Bronchial epithelial cell (primary cell): ENCODE measurements at places on chromosomes 2 and 18.
A peak's percentile ranks its signal among the peaks of the same experiment; 100 is the strongest.

GRCh38 chr2:64467096-64467843, 13.3 kb downstream of the LGALSL start:
- no peak for DNase-seq

DNA sequence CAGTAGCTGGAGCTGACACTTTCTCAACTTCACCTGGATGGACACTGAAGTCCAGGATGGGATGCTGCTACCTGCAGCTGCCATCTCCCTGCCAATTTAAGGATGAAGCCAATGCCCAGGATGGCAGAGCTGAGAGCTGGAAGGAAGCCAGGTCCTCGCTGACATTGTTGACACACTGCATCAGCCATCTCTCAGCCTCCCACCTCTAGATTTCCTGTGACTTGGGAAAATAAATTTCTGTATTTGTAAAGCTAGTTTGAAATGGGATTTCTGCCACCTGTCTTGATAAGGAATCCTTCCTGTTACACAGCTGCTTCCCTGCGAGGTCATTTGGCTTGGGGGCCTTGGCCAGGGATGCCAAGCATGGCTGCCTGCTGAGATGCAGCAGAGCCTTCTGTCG, 43.5 kb downstream of the KCTD1 start:
- DNase-seq: no peak

- DNase-seq: no peak
These were observed 82.5 kb downstream of the MGAT5 start for GRCh38 chr2:134336352-134336751.

GRCh38 chr2:48190230-48190629, 283.9 kb upstream of the FBXO11 start:
- DNase-seq: no peak

GRCh38 chr18:36589857-36590543, 238.8 kb downstream of the TPGS2 start:
- peak; percentile 70 for DNase-seq

GRCh38 chr18:13437796-13438506, 219.4 kb downstream of the LDLRAD4 start:
- no peak for DNase-seq

DNA sequence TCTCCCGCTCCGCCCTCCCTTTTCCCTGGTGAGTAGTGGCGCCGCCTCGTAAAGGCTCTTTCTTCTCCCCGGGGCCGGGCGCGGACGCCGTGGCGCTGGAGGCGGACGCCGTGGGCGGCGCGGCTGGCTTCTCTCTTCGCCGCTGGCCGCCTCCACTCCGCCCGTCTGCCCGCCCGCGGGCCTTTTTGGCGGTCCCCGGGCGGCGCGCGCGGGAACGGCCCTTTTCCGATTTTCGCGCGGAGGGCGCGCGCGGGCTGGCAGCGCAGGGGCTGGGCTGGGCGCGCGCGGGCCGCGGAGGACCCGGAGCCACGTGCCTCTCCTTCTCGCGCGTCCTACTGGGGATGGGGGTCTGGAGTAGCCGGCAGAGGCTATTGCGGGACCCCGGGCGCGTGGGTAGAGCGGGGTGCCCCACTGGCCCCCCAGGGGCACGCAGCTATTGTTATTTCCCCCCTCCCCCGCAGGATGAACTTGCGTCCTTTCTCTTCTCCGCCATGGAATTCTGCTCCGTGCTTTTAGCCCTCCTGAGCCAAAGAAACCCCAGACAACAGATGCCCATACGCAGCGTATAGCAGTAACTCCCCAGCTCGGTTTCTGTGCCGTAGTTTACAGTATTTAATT, 472 bp downstream of the SLC20A1 start:
- DNase-seq: no peak

GRCh38 chr2:226023383-226023782, 623.9 kb downstream of the NYAP2 start:
- no peak for DNase-seq

- no peak for DNase-seq
These were observed 52.9 kb upstream of the APCDD1 start for GRCh38 chr18:10401521-10401920.

DNA sequence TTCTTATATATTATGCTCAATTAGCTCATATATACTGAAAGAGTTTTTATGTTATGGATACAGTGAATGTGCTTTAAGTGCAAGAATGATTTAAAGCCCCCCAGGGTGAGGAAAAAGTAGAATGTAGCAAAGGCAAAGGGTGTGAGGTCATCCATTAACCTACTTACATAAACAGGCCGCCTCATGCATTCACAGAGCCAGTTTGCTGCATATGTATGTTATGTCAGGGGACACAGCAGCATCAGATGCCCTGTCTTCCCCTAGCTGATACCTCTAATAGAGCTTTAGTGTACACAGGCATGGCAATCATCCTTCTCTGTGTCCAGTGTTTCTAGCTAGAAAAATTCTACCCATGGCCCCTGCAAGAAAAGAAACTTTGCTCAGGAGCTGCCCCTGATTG, 187.8 kb upstream of the FSHR start:
- no peak for DNase-seq

DNA sequence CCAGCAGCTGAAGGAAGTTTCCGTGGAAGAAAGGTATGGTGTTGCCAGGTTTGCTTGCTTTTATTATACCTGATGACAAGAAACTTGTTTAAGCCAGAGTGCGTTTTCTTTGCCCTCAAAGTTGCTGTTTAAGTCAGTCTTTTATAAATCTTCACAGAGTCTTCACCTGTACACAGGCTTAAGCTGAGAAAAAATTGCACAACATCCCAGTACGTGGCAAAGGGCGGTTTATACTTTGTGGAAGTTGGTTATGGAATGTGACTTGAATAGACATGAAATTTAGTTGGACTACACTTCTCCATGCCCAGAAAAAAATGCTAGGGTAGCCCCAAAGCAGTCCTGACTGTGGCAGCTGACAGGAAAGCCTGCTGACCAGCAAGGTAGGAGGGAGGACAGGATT, 121.5 kb downstream of the RTN4 start:
- DNase-seq: peak; percentile 82

- peak; percentile 73 for DNase-seq
These were observed 101.6 kb upstream of the ITPRID2 start for GRCh38 chr2:181789827-181790448.

- no peak for DNase-seq
These were observed 32.0 kb upstream of the LOXHD1 start for GRCh38 chr18:46688853-46689525.

GRCh38 chr2:15563227-15564100, 2.3 kb upstream of the NBAS start:
- no peak for DNase-seq

GRCh38 chr2:100143286-100143685, 896 bp upstream of the AFF3 start:
- DNase-seq: no peak

DNA sequence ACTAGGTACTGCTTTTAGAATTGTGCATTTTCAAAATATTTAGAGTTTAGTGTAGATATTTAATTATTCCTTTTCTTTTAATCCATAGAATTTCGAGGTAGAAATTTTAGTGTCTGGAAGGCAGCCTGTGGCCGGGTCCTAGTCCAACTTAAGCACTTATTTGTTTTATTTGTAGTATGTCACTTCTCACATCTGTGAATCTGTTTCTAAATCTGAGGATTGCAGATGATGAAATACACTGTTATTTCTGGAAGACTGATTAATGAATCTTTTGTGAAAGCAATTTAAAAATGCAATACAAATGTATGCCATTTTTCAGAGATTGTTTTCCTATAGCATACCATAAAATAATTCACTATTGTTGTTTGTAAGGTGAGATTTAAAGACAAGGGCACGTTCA, 483.9 kb upstream of the TRIB2 start:
- DNase-seq: no peak

GRCh38 chr2:23293063-23293462, 91.9 kb upstream of the KLHL29 start:
- DNase-seq: no peak

DNA sequence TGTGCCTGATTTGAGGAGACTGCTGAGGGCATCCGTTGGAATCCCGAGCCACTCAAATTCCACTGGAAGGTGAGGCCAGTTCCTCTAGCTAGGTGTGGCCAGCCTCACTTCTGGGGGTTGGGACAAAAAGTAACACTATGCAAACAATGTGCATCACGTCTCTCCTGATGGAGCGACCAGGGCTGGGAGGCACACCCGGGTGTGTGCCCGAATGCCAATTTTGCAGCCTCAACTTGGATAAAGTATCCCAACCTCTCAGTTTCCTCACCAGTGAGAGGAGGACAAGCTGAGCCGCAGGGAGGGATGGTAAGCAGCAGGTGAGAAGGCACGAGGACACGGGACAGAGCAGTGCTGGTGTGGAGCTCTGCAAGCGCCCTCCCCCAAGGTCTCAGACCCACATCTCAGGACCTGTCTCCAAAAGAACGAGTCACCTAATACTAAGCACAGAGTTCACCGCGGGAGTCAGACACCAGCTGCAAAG, 218.3 kb downstream of the HAUS1 start:
- DNase-seq: peak; percentile 74

DNA sequence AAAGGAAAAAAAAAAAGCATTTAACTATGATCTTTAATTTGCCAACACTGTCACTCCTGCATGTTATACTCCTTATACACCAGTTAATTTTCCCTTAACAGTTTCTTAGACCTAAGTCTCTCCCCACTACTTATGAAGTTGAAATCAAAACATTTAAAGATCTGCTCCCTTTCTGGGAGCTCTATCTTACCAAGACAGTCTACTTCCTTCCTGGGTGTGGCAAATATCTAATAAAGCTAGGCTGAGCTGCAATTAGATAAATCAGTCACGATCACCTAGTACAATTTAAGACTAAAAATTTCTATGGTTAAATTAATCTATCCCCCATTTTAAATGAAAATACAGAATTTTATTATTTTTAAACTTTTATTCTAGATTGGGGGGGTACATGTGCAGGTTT, 33.4 kb downstream of the PUM2 start:
- no peak for DNase-seq

GRCh38 chr18:76620321-76621170, 125.5 kb upstream of the ZNF516 start:
- peak; percentile 66 for DNase-seq

GRCh38 chr18:43578211-43578610, 300.9 kb upstream of the SYT4 start:
- DNase-seq: no peak

DNA sequence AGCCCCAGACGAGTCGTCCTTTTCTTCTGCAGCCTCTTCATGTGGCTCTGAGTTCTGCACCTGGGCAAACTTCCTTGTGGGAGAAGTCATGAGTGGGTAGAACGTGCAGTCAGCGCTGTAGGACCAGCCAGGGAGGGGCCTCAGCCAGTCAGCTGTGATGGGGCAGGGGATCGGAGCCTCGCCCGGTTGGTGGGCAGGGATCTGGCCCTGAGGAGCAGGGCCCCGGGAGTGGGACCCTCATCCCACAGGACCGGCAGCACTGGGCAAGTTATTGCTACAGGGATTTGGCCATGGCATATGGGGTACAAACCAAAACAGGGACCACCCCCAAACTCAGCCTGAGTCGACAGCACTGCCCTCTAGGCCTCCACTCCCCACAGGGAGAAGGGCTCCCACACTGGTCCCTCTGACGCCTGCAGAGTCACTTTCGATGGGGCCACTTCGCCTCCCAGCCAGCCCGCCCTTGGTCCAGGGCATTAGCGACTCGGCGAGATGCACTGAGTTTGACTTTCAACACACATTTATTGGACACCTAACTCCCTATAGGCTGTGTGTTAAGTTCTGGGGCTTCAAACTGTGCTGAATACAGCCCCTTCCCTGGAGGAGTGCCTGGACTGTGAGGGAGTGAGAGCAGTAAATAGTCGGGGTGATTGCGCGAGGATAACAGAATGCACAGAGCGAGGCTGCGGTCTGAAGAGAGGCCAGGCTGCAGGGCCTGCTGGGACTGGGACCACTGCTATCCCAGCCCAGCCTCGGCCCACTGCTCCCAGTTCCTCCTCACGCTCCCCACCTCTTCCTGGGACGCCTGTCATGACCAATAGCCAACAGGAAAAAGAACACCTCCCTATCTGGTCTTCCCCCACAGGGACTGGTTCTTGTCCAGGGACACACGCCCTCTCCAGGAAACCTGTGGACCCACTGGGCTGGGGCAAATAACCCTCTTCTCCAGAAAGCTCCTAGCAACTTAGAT, 55.9 kb downstream of the SDC1 start:
- DNase-seq: no peak

DNA sequence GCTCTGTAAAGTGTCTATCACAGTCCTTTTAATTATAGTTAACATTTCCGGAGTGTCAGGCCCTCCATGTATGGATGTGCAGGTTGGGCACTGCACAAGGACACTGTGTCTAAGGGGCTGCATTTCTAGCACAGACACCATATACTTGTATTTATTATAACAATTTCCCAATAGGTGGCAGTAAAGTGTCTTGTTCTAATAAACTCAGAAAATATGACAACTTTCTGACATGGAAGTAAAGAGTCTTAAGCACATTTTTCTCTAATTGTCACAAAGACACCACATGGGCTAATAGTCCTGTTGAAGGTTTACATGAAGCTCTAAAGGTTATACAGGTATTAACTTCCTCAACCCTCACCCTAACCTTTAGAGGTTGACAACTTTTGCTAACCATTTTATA, 156.6 kb downstream of the DYSF start:
- DNase-seq: peak; percentile 33

DNA sequence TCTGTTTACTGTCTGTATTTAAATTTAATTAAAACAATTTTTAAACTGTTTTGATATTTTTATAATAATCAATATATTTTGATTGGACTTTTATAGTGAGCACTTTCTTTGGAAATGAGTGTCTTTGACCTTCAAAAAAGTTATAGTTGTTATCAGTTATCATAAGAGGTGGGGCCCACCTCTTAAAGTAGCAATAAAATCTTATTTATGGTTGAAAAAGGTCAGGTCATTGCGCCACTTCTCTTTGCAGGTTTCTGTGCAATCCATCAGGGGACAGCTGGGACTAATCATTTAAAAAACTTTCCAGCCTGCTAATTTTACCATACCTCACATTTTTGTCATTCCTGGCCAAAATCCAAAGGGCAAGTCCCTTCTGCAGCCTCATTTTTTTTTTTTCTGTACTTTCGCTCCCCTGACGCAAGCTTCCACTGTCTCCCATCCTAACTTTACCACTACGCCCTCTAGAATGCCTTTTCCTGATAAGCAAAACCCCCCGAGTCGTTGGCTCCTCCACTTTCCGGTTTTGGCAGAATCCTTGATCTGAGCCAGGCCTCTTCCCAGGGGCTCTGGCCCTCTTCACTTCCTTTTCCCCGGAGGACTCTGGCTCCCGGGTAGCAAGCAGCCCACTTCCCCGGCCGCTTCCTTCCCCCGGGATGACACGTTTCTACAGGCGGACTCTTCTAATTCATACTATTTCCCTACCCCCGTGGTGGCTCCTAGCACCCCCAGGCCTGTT, 1.1 kb upstream of the SEH1L start:
- DNase-seq: peak; percentile 54

GRCh38 chr2:161165811-161166210, 5.6 kb downstream of the TANK start:
- no peak for DNase-seq

GRCh38 chr2:21443494-21444105, 319.8 kb downstream of the TDRD15 start:
- DNase-seq: no peak

- no peak for DNase-seq
These were observed 5.3 kb upstream of the NPPC start for GRCh38 chr2:231931481-231931915.

- DNase-seq: no peak
These were observed 194.1 kb upstream of the GLI2 start for GRCh38 chr2:120541553-120541932.
